RWPE1 (cell line): ENCODE measurements at places on chromosomes 4 and X.
A peak's percentile ranks its signal among the peaks of the same experiment; 100 is the strongest.

DNA sequence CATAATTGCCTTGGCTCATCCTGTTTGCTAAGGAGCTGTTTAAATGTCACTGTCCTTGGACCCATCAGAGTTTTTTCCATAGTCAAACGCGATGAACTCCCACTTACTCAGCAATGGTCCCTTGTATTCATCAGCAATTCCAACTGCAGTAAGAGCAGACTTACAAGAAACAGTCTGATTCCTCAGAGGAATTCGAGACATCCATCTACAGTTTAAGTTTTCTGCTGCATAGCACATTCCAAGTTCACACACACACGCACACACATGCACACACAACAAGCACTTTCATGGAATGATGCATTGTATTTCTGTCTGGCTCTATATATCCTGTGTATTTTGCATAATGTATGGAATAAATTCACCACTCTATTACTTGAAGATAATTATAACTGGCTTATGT is 32.7 kb upstream of the TMEM150C start:
- DNase-seq: no peak

DNA sequence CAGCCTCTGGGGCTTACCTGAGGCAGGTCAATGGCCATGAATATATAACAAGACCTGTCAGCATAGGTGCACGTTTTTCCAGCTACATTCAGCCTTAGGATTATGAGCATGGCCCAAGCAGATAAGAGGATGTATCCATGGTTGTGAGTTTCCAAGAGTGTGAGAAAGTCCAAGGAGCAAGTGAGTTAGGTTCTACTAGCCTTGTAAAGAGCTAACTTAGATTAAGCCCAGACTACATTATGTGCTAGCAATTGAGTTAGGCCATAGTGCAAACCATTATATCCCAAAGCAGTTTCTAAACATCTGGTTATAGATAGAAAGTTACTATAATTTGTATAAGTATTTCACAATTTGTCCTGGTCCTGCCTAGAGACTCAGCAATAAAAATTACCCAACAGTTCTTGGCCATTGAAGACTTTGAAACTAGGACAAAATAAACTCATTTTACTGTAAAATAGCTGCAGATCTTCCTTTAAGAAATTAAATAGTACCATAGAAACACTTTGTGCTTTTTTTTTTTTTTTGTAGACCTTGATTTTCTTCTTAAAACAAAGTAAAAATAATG is 312.0 kb downstream of the CAMK2D start:
- DNase-seq: no peak

DNA sequence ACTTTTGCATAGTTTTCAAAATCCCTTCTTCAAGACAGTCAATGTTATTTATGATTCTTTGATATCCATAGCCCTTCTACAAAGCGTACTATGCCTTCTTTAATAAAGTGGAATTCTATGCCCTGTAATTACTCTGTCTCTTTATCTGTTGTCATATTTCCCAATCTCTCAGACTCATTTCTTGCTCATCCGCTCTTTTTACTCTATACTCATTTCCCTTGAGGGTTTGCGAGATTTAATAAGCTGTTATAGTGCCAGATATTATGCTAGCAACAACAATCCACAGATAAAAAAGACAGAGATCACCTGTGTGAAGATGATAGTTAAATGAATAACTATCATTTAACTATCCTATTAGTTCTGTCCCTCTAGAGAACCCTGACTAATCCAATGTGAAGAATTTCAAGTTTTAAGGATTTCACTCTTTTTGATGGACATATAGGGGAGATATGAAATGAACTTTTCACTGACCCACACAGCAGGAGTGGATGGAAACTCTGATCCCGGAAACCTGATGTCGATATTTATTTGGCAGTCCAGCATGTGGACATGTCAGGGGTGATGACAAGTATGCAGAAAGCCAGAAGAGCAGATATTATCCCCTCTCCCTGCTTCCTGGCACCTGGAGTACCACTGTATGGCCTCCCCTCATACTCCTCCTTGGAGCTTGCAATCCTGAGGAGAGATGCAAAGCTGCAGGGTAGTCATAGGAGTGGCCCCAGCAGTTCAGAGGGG is 49.7 kb downstream of the TMEM156 start:
- no peak for DNase-seq

- no peak for DNase-seq
Observed at GRCh38 chr4:40412866-40413795, 78.0 kb downstream of the CHRNA9 start.

GRCh38 chrX:63917296-63917695 is 132.3 kb upstream of the ARHGEF9 start:
- DNase-seq: no peak

DNA sequence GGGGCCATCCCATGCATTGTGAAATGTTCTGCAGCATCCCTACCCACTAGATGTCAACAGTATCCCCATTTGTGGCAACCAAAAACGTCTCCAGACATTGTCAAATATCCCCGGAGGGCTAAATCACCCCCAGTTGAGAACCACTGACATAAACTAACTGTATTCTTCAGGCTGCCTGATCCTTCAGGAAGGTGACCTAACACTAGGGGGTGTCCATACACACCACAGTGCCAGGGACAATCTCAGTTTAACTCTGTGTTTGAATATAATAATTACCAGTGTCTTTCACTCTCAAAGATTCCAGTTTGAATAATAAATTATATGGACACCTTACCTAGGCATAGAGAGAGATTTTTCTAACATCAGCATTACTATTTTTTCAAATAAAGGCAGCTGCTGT is 6.4 kb downstream of the ACE2 start:
- DNase-seq: peak; percentile 9

DNA sequence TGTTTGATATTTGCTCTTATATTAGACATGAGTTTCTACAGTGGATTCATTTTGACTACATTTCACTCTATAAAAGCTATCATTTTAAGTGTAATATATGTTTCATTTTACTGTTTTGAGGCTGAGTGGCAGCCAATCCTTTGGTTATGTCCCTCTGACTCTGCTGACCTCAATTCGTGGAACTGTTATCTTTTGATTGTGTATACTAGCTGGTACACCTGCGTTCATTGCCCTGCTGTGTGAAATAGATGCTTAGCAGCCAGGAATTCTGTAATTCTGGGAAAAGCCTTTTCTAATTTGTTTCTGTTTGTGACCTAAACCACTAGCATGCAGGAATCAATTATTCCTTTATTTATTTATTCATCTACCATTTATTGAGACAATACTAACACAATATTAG is 269.4 kb upstream of the CT83 start:
- DNase-seq: no peak

- DNase-seq: no peak
Observed at GRCh38 chr4:10019521-10020051, 1.7 kb downstream of the SLC2A9 start.
